ENCODE measurements at places on chromosomes 4 and X.

- no peak for DNase-seq
Observed at GRCh38 chr4:161892951-161893350, 270.8 kb downstream of the FSTL5 start.

- DNase-seq: no peak
Observed at GRCh38 chr4:184362396-184362795, 112.0 kb downstream of the IRF2 start.

DNA sequence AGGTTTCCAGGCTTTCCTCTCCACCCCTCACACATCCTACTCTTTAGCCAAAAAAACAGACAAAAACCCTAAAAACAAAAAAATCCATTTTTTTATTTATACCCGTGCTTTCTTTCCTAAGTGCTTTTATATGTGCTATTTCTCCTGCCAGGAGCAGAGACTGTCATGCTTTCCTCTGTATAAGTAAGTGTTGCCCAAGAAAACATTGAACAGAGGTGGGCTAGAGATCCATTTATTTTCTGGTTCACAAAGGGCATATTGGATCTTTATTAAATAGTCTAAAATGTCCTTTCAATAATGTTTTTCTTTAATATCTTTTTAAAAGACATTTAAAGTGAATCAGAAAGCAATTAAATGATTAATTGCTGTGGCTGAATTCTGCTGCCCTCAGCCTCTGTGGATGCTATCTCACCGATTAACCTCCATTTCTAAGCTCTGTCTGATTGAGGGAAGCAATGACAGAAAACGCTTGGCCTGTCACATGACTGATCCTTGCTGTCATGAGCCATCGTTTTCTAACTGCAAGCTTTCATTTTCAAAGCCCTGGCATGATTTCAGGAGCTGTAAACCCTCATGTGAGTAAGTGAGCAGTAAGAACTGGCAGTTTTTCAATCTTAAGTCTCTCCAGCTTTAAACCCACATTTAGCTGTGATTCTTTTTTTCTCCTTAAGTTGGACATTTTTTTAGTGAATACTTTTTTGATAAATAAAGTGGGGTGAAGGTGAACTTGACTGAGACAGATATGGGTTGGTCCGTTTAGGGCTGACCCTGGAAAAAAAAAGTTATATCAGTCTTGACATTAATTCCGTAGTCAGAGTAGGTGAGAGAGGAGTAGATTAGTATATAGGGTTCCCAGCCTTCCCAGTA is 180.7 kb upstream of the PGRMC2 start:
- no peak for DNase-seq

- DNase-seq: no peak
Observed at GRCh38 chr4:107760281-107760947, 40.4 kb upstream of the PAPSS1 start.

GRCh38 chr4:70709611-70710205 is 12.1 kb upstream of the RUFY3 start:
- no peak for DNase-seq

- no peak for DNase-seq
Observed at GRCh38 chrX:8432396-8432795, 32.2 kb upstream of the VCX3B start.

- DNase-seq: no peak
Observed at GRCh38 chr4:148849581-148849980, 407.4 kb upstream of the NR3C2 start.

DNA sequence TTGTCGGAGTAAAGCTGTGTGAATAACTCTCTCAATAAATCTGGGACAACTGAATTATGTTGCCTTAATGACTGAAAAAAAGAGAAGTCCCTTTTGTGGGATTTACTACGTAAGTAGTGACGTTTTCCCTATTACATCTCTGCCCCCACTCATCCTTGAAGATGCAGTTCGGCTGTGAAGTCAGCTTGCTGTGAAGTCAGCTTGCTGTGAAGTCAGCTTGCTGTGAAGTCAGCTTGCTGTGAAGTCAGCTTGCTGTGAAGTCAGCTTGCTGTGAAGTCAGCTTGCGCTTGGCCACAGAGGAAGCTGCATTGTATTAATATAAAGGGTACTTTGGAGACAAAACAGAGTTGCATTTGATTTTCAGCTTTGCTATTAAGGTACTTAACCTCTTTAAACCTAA is 8.0 kb upstream of the VAMP7 start:
- DNase-seq: no peak

GRCh38 chr4:140091305-140091704 is 62.7 kb downstream of the MAML3 start:
- DNase-seq: no peak

DNA sequence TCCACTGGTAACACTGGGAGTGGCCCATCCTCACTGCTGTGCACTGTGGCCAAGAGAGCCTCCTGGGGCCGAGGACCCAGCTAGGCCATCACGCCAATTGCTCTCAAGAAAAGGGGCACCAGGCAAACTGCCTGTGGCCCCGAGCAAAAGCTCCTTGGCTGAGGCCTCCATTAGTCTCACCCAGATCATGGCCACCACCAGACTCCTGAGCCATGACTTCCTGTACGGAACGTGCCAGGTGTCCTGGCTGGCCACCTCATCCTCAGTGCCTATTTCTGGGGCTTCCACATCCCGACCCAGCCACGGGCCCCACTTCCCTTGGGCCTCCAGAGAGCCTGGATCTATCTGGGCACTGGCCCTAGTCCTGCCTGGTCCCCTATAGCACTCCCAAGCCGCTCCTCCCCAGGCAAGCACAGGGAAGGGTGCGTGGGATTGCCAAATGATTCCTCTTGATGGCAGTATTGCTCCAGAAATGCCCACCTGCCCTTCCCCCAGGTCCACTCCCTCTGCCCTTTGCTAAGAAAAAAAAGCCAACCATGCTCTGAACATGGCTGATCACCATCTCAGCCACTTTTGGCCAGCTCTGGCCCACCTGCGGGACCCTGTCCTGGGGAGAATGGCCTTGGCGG is 212.6 kb upstream of the AGTR2 start:
- DNase-seq: no peak

- DNase-seq: no peak
Observed at GRCh38 chr4:138259824-138260223, 17.7 kb upstream of the SLC7A11 start.

DNA sequence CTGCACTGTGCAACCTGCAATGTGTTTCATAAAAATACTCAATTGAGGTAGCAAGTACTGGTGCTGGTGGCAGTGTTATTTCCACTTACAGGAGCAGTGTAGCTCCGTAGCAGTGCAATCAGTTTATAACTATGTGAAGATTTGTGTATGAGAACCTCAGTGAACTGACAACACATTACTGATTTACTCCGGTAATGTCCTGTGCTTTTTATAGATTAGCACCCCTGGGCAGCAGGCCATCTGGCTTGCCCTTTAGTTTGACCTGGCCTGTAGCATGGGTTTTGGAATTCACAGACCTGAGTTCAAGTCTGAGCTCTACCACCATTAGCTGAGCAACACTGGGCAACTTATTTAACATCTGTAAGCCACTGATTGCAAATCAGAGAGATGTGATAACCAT is 78.6 kb upstream of the GBA3 start:
- no peak for DNase-seq

GRCh38 chr4:136369073-136369472 is 1163.2 kb downstream of the PCDH18 start:
- no peak for DNase-seq

- no peak for DNase-seq
Observed at GRCh38 chr4:59535541-59535940, 1664.6 kb upstream of the ADGRL3 start.

GRCh38 chr4:145482209-145483037 is 770 bp downstream of the SMAD1 start:
- no peak for DNase-seq

DNA sequence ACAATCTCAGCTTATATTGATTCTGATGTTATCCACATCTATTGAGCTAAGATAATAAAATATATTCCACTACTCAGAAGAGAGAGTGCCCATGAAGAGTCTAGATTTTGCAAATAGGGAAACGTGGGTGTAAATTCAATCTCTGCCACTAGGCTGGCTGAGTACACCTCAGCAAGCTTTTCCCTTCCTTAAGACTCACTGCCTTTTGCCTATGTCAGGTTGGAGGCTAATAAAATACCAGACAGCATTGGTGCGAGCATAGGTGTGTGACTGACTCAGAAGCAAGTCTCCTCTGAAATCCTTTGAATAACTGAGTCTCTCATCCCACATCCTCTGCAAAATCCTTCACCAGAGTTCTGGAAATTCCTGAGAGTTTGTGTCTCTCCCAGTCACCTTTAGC is 405.4 kb upstream of the CPEB2 start:
- no peak for DNase-seq

- no peak for DNase-seq
Observed at GRCh38 chrX:11480626-11481025, 185.1 kb downstream of the ARHGAP6 start.

GRCh38 chr4:64146030-64146429 is 263.2 kb downstream of the TECRL start:
- no peak for DNase-seq

- DNase-seq: no peak
Observed at GRCh38 chr4:7800410-7800809, 139.3 kb downstream of the AFAP1 start.

GRCh38 chr4:142091691-142092182 is 455.4 kb downstream of the IL15 start:
- no peak for DNase-seq

DNA sequence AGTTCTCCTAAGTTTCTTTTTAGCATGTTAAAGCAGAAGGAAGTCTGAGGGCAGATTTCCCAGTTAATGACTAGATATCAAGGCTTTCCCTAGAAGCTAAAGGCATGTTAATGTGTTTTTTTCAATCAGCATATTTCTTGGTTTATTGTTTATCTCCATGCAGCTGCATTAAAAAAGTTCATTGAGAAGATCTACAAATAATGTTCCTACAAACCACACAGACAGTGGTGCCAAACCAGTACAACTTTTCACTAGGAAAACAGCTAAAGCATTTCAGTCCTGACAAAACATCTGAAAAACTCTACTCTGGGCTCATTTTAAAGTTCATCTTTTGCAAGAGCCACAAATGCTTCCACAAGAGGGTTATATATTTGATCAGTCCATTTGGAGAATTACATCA is 320.0 kb downstream of the ADGRL3 start:
- no peak for DNase-seq

DNA sequence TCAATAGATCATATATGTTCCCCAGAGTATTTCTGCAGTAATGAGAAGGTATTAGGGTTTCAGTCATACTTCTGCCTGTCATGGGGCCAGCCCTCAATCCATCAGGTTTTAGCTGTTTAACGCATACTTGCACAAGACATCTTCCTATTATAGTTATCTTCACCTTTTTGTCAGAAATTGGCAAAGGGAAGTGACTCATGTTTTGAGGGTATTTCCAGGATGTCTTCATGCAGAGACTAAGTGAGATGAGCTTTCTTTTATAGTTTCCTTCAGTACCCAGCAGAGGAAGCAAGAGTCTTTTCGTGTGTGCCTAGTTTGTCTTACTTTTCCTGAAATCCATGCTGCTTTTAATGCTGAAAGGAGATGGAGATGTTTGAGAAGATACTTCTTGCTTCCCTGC is 9.5 kb downstream of the CSTF2 start:
- no peak for DNase-seq

DNA sequence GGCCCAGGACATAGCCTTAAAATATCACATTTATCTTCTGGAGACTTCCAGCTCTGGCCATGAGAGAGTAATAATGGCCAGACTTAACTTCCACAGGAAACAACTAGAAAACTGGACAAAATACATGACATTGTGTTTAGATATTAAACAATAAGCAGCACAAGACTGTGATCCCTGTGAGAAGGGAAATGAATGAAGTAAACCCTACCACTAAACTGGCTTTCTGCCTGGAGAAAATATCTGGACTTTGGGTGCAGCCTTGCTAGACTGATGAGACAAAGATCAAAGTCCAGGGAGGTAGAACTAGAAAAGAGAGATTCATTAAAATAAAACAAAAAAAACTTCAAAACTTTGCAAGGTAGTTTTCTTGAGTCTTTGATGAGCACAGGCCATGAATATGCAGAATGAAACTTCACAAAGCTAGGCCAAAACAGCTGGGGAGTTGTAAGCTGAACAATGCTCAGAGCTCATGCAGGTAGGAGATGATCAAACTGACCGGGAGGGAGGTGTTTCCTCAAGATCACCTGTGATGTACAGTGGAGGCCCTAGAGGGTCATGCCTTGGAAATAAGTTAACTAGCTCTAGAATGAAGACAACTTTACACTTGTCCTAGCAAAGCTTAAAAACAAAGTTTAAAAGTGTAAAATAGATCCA is 147.0 kb upstream of the SH3RF1 start:
- DNase-seq: no peak

DNA sequence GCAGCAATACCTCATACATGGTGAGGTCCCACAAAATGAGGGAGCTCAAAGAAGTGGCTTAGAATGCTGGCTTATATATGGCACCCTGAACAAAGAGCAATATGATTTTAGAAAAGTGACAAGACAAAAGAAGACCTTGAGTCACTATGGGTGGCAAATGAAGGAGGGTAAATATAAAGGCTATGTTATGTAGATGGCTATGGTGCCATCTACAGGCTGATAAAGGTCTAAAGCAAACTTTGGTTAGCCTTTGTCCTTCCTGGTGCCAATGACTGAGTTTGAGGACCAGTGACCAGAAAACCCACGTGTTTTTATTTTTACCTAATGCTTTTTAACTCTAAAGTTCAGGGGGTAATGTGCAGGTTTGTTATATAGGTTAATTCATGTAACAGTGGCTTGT is 151.8 kb downstream of the CCNG2 start:
- DNase-seq: no peak

- DNase-seq: no peak
Observed at GRCh38 chrX:65677954-65678469, 10.6 kb downstream of the MSN start.

GRCh38 chrX:135931644-135932487 is 38.4 kb downstream of the SAGE1 start:
- peak; percentile 3 for DNase-seq

GRCh38 chrX:133482056-133482952 is 67.0 kb upstream of the GPC4 start:
- DNase-seq: no peak

DNA sequence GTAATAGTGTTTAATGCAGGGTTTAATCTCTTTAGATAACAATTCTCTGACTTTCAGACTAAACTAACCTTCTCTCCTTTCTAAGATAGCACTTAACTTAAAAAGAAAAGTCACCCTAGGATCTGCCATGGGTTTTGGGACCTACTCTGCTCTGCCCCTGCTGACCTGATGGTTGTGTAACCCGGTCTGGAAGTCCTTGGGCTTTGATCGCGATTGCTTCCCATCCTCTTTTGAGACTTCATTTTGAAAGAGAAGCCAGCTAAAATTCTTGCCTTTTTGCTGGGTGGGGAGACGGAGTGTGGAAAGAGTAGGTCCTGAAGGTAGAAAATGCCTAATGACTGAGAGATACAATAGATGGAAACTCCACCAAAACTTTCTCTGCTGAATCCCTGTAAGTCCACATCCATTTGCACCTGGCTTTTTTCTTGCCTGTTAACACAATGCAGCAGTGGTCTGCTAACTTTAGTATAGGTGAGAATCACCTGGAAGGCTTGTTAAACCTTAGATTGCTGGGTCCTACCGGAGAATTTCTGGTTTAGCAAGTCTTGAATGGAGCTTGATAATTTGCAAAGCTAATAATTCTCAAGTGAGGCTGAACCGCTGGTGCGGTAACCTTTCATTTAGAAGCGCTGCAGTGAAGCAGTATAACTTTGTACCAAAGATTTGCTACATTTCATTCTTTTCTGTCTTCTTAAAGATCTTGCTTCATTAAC is 45.6 kb upstream of the CCSER1 start:
- DNase-seq: no peak
